ENCODE measurements at places on chromosomes 12 and 14. TPM values are rescaled to one million over a fixed set of nuclear protein-coding genes. Genes with fewer than 3 reads are reported as not detected.

DNA sequence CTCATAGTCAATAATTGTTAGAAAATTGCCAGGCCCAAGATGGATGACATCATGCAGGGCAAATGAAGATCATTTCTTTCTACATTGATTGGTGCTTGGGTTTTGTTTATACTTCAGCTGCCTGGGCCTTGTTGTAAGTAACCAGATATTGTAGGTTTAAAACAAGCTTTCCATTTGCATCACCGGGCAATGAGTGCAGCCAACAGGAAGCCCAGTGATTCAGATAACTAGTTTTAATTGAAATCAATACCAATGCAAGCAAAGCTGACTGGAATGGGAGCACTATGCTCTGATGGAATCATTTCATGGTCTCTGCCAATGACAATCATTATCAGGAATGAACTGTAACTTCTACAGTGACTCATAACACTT is 279.3 kb downstream of the DUSP6 start:
- DNase-seq: no peak

DNA sequence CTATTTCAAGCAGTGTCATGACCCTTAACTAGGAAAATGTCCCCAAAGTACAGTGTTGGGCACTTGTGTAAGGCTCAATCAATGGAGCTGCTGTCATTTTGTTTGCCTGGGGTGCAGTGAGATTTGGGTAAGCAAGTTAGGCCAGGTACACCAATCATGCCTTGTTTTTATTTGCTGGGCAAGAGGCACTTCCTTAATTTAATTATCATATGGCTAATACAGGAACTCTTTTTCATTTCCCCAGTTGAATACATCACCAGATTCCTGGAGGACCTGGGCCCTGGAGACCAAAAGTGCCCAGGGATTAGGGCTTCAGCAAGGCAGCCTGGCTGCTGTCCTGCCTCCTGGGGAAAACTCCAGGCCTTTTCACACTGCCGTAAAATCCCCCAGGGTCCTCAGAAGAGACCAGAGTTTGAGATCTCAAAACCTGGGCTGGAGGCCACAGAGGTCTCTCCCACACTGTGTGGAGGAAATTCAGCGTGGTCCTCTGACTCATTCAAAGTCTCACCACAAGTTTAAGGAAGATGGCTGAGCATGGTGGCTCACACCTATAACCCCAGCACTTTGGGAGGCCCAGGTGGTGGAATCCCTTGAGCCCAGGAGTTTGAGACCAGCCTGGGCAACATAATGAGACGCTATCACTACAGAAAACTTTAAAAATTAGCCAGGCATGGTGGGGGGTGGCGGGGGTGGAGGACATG is 28.4 kb upstream of the FOXN3 start:
- DNase-seq: no peak

DNA sequence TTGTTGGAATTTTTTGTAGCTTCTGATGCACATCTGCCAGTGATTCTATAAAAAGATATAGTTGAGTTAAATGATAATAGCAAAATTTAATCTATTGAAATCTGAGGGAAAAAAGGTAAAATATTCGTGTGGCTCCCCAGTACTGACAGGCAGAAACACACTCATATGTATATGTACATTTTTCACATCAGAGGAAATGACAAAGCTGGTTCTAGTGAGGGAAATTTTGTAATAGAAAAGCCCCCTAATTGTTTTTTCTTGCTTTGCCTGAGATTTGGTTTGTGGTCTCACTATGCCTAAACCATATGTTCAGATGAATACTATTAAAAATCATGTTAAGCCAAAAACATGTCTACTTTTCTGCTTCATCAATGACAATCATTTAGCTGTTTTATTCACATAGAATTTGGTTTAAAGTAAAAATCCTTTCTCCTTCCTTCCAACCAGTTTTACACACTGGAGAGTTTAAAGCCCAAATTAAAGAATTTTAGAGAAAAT is 203.5 kb downstream of the ANO6 start:
- no peak for DNase-seq

GRCh38 chr12:121794534-121795033 is 1.1 kb upstream of the RHOF start:
- DNase-seq: no peak

TBK1 gene
- total RNA-seq: 38.7 TPM

FAM90A1 gene
- total RNA-seq: 0.41 TPM
